ENCODE measurements at places on chromosomes 13 and 19. TPM values are rescaled to one million over a fixed set of nuclear protein-coding genes. Genes with fewer than 3 reads are reported as not detected.
A peak's percentile ranks its signal among the peaks of the same experiment; 100 is the strongest.

The SERTAD1 gene
- 5.7 TPM for polyA plus RNA-seq

The ZNF100 gene
- 11.4 TPM for polyA plus RNA-seq

- no peak for DNase-seq
Observed at GRCh38 chr19:16441661-16442162, 30.1 kb downstream of the EPS15L1 start.

DNA sequence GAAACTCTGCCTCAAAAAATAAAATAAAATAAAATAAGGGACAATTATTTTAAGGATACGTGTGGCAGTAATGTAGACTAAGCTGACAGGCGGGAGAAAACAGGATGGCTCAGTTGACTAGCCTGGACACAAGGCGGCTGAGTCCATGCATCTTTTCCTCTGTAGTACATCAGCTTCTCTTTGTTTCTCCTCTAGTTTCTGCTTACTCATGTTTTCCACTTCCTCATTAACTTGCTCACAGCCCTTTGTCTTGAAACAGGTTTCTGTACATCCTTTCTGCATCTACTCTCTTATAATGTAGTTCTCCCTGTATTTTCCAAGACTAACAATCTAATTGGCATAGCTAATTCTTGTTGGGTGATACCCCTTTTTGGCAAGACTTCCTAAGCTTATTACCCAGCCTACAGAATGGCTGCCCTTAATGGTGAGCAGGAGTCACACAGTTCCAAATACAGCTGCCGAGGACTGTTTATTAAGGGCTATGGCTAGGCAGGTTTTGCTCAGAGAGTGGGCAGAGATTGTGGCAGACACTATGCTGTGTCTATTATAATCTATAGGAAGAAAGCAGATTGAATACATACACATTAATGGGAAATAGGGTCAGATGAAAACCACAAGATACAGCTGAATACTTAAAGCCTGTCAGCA, 58.7 kb upstream of the KLF5 start:
- no peak for DNase-seq

DNA sequence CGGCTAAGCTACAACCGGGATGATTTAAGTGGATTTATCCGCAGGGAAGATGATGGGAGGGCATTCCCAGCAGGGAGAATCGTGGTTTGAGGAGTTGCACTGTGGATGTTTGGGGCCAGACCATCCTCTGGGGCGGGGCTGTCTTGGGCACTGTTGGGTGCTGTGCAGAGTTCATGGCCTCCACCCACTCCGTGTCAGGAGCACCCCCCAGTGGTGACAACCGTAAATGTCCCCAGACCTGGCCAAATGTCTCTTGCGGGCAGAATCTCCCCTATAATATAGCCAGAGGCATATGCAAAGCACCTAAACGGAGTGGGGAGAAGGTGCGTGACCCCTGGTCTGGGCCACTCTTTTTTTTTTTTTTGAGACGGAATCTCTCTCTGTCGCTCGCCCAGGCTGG, 40.2 kb downstream of the SMIM24 start:
- peak; percentile 35 for DNase-seq

GRCh38 chr13:52765611-52766390, 26.2 kb upstream of the CNMD start:
- no peak for DNase-seq
